Activated CD4-positive, alpha-beta T cell treated with anti-CD3 and anti-CD28 coated beads, Interleukin-10, Interleukin-2, amounts not matched to agents 100 ng/mL and 50 ng/mL, durations not matched to agents 16 hours and 8 hours (primary cell): ENCODE measurements at places on chromosomes 12 and 14.
A peak's percentile ranks its signal among the peaks of the same experiment; 100 is the strongest.

DNA sequence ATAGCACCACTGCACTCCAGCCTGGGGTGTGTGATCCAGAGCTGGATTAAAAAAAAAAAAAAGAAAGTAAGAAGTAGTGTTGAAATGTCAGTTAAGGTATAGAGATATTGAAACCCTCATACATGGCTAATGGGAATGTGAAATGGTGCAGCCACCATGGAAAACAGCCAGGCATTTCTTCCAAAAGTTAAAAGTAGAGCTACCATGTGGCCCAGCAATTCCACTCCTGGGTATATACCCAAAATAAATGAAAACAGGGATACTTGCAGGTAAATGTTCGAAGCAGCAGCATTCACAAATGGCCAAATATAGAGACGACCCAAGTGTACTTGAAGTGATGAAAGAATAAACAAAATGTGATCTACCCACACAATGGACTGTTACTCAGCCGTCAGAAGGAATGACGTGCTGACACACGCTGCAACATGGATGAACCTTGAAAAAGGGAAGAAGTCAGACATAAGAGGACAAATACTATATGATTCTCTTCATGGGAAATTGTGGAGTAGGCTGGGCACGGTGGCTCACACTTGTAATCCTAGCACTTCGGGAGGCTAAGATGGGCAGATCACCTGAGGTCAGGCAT lies 15.2 kb downstream of the IL31 start:
- DNase-seq = no peak

DNA sequence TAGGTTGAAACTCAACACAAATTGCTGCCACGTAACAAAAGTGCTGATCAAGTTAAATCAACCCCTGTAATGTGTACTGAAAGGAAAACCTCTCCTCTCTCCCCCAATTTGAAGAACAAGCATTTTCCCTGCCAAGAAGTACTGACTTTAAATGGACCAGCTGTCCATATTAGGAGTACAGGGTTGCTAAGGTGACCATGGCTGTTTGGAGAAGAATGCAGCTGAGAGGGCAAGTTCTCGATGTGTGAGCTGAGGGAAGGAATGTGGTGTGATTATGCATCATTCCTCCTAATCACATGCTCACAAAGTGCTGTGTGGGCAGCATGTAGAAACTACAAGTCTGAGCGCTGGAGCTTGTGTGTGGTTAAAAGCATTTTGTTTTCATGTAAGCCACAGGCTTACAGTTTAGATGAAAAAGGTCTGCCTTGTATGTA lies 50.9 kb upstream of the CCT2 start:
- peak; percentile 79 for DNase-seq

- DNase-seq = no peak
Observed at GRCh38 chr12:8661751-8662150, 875 bp downstream of the MFAP5 start.

DNA sequence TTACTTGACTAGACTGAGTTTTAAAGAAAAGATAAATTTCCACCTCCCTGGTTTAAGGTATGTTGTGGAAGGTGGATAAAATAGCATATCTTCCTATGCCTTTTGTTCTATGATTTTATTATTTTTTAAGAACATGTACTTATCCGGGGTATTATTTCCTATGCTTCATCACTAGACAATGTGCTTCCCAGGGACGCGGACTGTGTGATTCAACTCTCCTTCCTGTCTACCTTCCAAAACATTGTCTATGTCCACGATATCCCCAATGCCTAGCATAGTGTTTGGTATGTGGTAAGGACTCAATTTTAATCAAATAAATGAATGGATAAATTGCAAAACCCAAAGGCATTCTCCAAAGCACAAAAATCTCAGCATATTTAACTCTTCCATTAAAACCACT lies 8.3 kb upstream of the CCND2 start:
- no peak for DNase-seq

GRCh38 chr12:8676651-8677050 lies 14.0 kb upstream of the MFAP5 start:
- DNase-seq = no peak

DNA sequence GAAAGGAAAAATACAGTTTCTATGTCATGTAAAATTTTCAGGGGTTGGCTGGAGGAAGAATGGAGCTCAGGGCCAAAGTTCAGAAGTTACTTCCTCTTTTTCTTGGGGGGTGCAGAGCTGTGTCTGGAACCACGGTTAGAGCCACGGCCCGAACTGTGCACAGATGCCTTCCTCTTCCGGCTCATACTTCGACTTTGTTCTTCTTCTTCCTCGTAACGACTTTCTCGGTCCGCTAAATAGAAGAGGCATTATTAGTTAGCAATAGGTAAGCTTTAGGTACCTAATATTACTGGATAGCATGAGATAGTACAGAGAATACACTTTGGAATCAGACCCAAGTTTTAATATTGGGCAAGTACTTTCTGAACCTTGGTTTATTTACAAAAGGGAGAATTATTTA lies 31.2 kb downstream of the SUPT16H start:
- no peak for DNase-seq

GRCh38 chr14:22566845-22567244 lies 22.2 kb downstream of the DAD1 start:
- peak; percentile 68 for DNase-seq

DNA sequence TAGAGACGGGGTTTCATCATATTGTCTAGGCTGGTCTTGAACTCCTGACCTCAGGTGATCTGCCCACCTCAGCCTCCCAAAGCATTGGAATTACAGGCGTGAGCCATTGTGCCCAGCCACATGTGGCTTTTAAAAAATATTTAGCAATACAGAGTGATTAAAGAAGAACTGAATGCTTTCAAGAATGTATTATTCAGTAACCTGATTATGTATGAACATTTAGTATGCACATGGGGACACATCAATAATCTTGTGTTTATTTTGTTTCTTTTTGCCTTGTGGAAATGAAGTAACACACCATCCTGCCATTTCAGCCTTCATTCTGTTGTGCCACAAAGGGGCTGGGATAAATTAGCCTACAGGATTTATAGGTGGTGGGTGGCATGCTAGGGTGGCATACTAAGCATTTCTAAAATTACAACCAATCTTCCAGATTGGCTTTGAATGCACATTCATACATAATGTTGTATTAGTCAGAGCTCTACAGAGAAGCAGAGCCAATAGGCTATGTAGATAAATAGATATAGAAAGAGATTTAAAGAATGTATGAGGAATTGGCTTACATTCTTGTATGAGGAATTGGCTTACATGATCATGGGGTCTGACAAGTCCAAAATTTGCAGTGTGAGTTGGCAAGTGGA lies 25.5 kb upstream of the TXNRD1 start:
- DNase-seq = no peak
